ENCODE measurements at places on chromosomes 5 and 9. TPM values are rescaled to one million over a fixed set of nuclear protein-coding genes. Genes with fewer than 3 reads are reported as not detected.

Gene ASPN
- 81.0 TPM for total RNA-seq

Gene SPEF2
- 31.1 TPM for total RNA-seq

Gene PCDHB7
- total RNA-seq, result 7.9 TPM

Gene POU5F2
- 8.9 TPM for total RNA-seq

Gene KIF27
- 26.2 TPM for total RNA-seq

Gene CCDC183
- 2.0 TPM for total RNA-seq

Gene CCDC187
- total RNA-seq, result 0.66 TPM

Gene FRMD3
- total RNA-seq, result 32.1 TPM

Gene UGCG
- total RNA-seq, result 78.5 TPM

Gene WDR38
- total RNA-seq, result not detected

Gene KIF12
- total RNA-seq, result 0.93 TPM

Gene CDH18
- 19.5 TPM for total RNA-seq

Gene SPINK4
- total RNA-seq, result not detected

Gene NRG2
- 5.2 TPM for total RNA-seq

Gene TEX48
- total RNA-seq, result not detected

Gene EDIL3
- total RNA-seq, result 75.6 TPM

Gene DROSHA
- 113 TPM for total RNA-seq

Gene SLC6A3
- 2.7 TPM for total RNA-seq

Gene ARID3C
- not detected for total RNA-seq

Gene TNFSF15
- total RNA-seq, result 1.0 TPM

Gene HTR4
- total RNA-seq, result 0.27 TPM

Gene SMIM3
- total RNA-seq, result 7.3 TPM

Data from camera-type eye (tissue), 1 donor.